Central memory CD8-positive, alpha-beta T cell (primary cell): ENCODE measurements at places on chromosomes 7 and 10.

- DNase-seq = no peak
These were observed 570.8 kb upstream of the MGMT start for GRCh38 chr10:128896116-128896795.

- DNase-seq = no peak
These were observed 175.9 kb downstream of the CCDC71L start for GRCh38 chr7:106485031-106485551.

- no peak for DNase-seq
These were observed 400.7 kb upstream of the MKI67 start for GRCh38 chr10:128526791-128527375.

- DNase-seq = no peak
These were observed 1212.4 kb upstream of the PHF14 start for GRCh38 chr7:9761224-9761623.

GRCh38 chr7:127486654-127487053, 94.1 kb upstream of the ZNF800 start:
- no peak for DNase-seq

GRCh38 chr10:88883448-88883809, 3.4 kb downstream of the STAMBPL1 start:
- DNase-seq = no peak

GRCh38 chr7:141864765-141865447, 23.6 kb upstream of the PRSS37 start:
- DNase-seq = no peak

DNA sequence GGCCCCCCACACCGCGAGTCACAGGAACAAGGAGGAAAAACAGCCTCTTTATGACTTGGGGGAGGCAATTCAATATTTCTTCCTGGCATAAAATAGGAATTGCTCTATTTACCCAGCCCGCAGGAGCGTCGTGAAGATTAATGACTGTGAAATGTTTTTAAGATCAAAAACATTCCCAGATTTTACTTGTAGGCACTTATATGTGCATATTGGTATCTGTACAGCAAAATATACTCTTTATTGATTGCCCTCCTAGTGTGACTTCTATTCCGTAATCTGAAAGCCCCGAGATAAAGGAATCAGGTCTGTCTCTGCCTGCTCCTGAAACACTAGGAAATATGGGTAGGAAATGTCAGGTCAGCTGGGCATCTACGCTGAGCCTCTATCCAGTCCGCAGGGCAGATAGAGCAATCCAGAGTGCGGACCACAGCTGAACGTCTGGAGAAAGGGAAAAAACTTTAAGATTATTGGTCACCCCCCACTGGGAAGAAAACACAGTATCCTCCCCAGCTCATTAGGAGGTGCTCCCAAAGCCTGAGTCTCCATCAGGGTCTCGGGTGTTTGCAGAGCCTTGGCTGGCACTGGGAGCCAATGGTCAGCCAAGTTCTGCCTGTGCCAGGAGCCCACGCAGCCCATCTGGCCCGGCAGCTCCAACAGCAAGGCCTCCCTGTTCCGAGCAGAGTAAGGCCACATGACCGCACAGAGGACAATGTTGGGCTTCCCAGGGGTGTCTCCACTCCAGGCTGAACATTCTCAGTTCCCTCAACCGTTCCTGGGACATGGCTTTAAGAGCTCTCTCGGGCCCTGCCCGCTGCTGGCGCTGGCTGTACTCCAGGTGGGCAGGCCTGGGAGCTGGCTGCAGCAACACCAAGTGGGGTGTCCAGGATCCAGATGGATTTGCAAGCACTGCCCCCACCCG, 7.7 kb downstream of the CTBP2 start:
- no peak for DNase-seq

DNA sequence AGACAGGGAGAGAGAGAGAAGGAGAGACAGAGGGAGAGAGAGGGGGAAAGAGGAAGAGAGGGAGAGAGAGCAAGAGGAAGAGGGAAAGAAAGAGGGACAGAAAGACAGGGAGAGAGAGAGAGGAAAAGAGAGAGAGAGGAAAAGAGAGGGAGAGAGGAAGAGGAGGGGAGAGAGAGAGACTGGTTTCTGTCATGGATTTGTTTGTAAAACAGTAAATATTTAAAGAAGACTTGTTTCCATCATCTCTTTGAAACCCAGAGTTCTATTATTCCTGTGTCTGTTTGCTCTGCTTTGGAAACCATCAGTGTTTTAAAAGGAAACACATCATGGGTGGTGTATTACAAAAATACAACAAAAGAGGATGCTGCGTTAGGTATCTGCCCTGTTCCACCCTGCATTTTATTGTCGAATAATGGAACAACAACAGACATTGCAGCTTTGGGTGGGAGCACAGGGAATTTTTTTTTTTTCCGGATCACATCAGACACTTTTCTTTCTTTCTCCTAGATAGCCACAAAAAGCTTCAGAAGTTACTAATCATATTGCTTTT, 150.7 kb upstream of the RSU1 start:
- no peak for DNase-seq

DNA sequence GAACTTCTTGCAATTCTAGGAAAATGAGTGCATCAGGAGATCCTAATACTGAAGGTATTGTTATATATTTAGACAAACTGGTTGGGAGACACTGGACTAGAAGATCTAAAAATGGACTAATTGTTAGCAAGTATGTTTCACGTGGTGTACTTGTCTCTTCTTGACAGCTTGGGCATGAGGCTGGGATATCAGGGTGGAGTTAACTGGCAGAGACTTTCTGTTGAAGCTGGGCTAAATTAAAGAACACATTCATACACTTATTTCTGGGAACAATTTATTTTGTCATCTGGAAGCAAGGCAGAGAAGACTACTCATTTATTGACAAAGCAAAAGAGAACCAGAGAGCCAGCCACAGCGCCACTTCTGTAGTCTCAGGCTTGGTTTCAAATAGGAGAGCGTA, 25.9 kb downstream of the TYW1 start:
- no peak for DNase-seq

DNA sequence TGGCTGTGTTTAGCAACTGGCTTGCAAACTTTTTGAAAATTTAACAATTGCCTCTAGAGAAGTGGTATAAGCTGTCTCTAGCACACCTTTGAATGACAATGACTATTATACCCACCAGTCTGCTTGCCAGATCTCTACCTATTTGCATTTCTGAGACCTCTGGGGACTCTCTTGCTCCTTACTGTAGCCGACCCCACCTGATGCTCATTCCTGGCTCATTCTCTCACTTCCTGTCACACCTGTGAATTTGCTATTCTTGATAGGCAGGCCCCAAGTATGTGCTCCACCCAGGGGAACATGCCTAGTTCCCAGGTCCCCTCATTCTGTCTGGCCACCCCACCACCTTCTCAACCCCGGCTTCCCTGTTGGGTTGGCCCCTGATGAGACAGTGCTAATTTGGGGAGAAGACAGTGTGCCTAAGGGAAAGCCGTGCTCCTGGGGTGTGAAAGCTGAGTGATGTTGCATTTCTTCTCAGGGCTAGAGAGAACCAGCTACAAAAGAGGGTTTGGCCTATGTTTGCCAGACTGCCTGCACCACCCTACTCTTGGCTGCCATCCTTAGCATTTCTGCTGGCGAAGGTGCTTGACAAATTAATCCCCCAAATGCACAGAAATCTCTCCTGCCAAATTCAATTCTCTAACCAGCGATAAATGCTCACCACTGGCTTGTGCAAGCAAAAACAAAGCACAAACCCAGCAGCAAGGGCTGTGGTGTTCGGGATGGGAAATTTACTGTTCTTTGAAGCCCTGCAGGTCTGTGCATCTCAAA, 138.2 kb downstream of the RPS24 start:
- no peak for DNase-seq
